ENCODE measurements at places on chromosomes 11 and 22.

GRCh38 chr11:87401653-87402052 lies 363.9 kb downstream of the TMEM135 start:
- DNase-seq, result no peak

DNA sequence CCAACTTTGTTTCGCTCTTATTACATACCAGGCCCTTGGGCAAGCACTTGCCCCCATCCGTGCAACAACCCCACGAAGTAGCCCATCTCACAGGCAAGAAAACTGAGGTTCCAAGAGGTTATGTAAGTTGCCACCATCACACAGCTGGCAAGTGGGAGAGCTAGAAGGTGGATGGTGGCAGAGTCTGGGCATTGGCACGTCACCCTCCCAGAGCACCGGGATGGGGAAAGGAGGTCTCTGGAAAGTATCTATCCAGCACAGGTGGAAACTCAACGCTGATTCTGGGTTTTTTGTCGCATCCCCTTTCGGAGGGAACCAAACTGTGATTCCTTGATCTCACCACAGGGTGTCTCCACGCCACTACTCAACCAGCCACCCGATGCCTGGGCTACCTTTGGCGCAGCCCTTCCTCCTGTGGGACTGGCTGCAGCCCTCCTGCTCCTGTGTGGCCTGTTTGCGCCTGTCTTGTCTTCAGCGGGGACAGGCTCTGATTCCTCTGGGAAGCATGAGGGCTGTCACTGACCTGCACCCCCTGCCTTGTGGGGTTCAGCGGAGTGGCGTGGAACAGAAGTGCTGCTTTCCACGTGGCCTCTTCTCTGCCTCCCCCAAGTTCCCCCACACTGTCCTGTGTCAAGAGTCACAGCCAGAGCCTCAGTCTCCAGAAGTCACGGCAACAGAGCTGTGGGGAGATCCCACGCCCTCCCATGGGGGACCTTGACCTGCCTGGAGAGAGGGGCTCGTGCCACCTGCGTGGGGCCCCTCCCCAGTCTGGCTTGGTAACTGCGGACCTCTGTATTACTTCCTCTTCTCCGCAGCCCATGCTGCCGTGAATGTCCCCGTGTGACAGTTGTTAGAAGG lies 34.4 kb upstream of the TRIM29 start:
- DNase-seq, result peak; percentile 40

DNA sequence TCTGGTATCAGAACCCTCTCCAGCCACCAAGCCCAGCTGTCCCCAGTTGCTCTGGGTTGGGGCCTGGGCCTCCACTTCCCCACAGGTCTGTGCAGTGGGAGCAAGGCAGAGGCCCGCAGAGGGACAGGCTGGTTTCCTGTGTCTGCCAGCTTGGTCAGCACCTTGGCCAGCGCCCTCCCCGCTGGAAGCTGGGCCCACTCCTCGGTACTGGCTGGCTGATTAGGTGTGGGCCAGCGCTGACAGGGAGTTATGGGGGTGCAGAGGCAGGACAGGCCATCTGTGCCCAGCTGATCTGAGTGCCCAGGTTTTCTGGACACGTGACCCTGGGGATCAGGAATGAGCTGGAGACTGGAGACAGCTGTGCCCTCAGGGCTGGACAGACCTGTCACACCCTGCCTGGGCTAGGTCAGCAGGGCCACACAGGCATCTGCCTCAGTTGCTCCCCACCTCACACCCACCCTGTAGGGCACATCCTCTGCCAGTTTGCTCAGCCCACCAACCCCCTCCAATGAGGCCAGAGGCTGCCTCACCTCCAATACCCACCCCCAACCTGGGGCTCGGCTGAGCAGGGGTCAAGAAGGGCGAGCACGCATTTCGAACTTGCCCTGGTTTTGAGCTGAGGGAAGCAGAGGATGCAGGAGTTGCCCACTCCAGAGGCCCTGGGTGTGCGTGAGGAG lies 175.3 kb downstream of the IGLL1 start:
- peak; percentile 41 for DNase-seq

- DNase-seq, result no peak
Measured at GRCh38 chr11:70176940-70177689, 26.0 kb upstream of the FADD start.

DNA sequence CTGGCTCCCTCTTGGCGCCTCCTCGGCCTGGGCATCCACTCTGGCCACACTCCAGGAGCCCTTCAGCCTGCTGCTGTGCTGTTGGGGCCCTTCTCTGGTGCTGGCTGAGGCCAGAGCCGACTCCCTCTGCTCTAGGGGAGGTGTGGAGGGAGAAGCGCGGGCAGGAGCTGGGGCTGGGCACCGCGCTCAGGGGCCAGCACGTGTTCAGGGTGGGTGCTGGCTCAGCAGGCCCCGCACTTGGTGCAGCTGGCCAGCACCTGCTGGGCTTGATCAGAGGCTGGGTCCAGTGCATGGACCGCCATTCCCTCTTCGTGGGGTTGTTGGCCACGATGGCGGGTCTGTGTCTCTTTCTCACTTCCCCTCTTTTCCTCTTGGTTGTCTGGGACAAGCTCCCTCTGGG lies 2381.0 kb downstream of the LRRC4C start:
- DNase-seq, result no peak

DNA sequence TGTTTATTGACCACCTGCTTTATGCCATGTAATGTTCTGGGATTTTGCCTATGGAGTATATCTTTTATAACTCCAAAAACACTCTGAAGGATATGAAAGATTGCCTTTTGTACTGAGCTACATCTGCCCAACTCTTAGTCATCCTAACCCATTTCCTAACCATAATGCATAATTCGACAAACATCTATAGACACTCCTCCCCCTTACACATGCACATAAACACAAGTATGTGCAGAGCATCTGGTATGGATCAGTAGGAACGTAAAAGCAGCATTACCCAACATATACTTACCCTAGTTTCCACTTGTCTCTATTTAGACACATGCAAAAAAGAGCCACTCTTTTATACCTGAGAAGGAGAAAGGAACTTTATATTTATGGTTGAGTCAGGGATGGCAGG lies 272.8 kb downstream of the FAM76B start:
- no peak for DNase-seq

- no peak for DNase-seq
Measured at GRCh38 chr11:104049116-104049515, 12.7 kb downstream of the DDI1 start.

DNA sequence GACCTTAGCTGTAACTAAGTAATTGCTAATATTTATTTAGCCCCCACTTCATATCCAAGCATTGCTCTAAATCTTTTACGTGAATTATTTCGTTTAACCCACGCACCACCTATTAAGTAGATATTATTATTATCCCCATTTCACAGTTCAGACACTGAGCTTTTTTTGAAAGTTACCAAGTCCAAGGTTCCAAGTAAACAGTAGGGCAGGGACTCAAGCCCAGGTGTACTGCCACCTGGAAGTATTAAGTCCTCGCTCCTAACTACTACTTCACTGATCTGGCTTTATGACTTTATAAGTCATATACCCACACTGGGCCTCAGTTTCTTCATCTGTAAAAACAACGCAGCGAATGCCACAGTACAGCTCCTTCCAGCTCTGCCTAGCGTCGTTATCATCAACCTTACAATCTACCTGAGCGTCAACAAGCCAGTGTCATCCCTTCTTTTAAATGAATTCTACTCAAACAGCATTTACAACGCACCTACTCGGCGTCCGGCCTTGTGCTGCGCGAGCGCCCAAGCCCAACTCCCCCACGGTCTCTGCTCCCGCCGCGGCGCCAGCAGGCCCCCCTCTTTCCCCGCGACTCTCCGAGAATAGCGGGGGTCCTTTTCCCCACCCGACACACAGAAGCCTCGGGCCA lies 624 bp downstream of the TMEM41B start:
- DNase-seq, result peak; percentile 18

Measured in astrocyte of the spinal cord (primary cell).